GM04503 (cell line): ENCODE measurements at places on chromosomes 2 and 18.

DNA sequence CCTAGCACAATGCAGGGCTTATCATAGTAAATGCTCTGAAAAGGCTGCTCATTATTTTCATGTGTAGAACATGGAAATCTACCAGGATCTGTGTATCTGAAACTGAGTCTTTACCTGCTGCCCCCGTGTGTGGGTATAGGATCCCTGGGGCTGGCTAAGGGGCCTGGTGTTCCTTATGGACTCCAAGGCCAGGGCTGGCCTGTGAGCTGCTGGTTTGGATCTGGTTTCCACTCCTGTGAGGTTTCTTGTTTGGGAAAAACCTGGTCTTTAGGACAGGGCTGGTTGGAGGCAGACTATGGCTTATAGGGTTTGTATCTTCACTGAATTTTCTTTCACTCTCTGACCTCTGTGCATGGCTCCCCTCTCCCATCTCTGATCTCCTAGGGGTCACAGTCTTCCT, 80.8 kb downstream of the DYSF start:
- DNase-seq = no peak

- no peak for DNase-seq
These were observed 76.2 kb upstream of the ZNF532 start for GRCh38 chr18:58788470-58788869.

DNA sequence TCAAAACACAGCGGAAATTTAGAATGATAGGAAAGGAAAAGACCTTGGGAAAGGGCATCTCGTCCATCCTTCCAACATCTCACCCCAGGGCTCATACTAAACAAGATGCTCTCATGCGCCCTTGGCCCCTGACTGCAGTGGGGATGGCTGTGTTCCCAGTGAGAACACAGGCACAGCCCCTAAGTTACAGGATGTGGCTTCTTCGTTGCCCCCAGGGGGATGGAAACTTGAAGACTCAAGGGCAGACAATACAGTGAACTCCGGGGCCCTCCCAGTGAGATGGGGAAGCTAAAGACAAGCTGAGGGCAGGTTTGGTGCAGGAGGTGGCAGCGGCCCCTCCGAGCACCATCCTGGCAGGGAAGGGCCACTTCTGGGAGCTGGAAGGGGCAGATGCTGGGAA, 139.7 kb downstream of the INO80D start:
- DNase-seq = no peak

- DNase-seq = no peak
These were observed 23.4 kb downstream of the LYPD1 start for GRCh38 chr2:132646540-132647108.

- no peak for DNase-seq
These were observed 103.3 kb upstream of the OSR1 start for GRCh38 chr2:19461504-19462255.
